ENCODE measurements at places on chromosomes 12 and 14. TPM values are rescaled to one million over a fixed set of nuclear protein-coding genes. Genes with fewer than 3 reads are reported as not detected.

The AQP5 gene
- not detected for total RNA-seq

The MDGA2 gene
- total RNA-seq = not detected

The GLT8D2 gene
- total RNA-seq = 0.48 TPM

The DLK1 gene
- total RNA-seq = not detected

The RHEBL1 gene
- total RNA-seq = 6.3 TPM

The DUSP16 gene
- total RNA-seq = 19.9 TPM

The CDH24 gene
- total RNA-seq = 1.9 TPM

The TAS2R8 gene
- total RNA-seq = not detected

The RNASE3 gene
- 0.72 TPM for total RNA-seq

The RPGRIP1 gene
- not detected for total RNA-seq

The BCL2L2 gene
- total RNA-seq = 25.3 TPM

The SCYL2 gene
- 61.0 TPM for total RNA-seq

The CPSF2 gene
- total RNA-seq = 39.8 TPM

The ALDH1L2 gene
- total RNA-seq = 1.1 TPM

The TNS2 gene
- total RNA-seq = 0.95 TPM
